ENCODE measurements at places on chromosomes 1 and 21. TPM values are rescaled to one million over a fixed set of nuclear protein-coding genes. Genes with fewer than 3 reads are reported as not detected.

- DNase-seq: no peak
- no peak overlapping the region for H3K27ac ChIP-seq
- no peaks in the 10 kb centered on the region for H3K36me3 ChIP-seq
- H3K4me1 ChIP-seq: peaks cover 3% of the 10 kb centered on the region
- no peak overlapping the region for H3K4me3 ChIP-seq
- peaks cover 2% of the 10 kb centered on the region for H3K27me3 ChIP-seq
Measured at GRCh38 chr1:24308365-24309015, 10.7 kb upstream of the GRHL3 start.

DNA sequence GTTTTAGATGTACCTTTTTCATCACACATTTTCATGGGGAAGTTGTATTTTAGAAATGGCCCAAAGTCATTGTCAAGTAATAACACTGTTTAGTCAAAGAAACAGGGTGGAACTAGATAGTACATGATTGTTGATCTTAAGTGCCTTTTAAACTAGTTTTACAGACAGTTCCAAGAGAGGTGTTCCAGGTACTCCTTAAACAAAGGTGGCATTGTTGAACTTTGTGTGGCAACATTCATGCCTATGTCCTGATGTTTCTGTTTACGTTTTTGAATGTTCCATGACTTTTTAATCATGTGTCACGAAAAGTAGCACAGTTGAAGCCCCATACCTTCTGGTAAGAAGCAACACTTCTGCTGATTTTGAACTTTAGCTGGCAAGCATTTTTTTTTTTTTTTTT lies 9.1 kb upstream of the SH3D21 start:
- H3K36me3 ChIP-seq: peaks cover 23% of the 10 kb centered on the region
- no peaks in the 10 kb centered on the region for H3K4me1 ChIP-seq
- DNase-seq: no peak
- H3K27ac ChIP-seq: no peak overlapping the region

The IL19 gene
- not detected for polyA plus RNA-seq

- no peaks in the 10 kb centered on the region for H3K27me3 ChIP-seq
- no peak overlapping the region for H3K27ac ChIP-seq
- H3K4me3 ChIP-seq: no peak overlapping the region
Measured at GRCh38 chr1:7140251-7140650, 355.0 kb downstream of the CAMTA1 start.

GRCh38 chr1:228460821-228461220 lies 26.4 kb upstream of the RNF187 start:
- H3K27ac ChIP-seq: no peak overlapping the region
- no peak overlapping the region for H3K4me3 ChIP-seq
- no peaks in the 10 kb centered on the region for H3K27me3 ChIP-seq
- H3K36me3 ChIP-seq: no peaks in the 10 kb centered on the region
- DNase-seq: no peak
- no peaks in the 10 kb centered on the region for H3K4me1 ChIP-seq

The PGM1 gene
- polyA plus RNA-seq: 77.8 TPM

DNA sequence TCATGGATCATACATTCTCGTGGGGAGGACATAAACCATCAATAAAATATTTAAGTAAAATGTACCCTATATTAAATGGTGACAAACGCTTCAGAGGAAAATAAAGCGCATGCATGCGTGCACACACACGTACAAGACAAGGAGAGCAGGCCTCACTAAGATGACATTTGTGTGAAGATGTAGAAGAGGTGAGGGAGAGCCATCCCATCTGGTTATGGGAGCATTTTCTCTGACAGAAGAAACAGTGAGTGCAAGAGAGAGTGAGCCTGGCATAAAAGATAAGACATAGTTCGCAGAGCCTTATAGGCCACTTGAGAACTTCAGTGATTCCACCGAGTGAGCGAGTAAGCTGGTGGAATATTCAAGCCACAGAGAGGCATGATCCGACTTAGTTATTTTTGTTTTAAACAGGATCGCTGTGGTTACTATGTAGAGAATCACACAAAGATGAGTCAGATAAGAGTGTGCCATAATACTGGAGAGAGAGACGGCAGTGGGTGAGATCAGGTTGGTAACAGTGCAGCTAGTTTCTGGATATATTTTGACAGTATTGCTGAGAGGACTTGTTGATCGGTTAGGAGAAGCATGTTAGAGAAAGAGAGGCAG lies 624.2 kb downstream of the PLPP3 start:
- no peak overlapping the region for H3K27ac ChIP-seq
- H3K4me3 ChIP-seq: no peak overlapping the region
- H3K4me1 ChIP-seq: no peaks in the 10 kb centered on the region
- no peak for DNase-seq
- H3K27me3 ChIP-seq: no peaks in the 10 kb centered on the region

Data from GM12878 (cell line).